ENCODE measurements at places on chromosomes 3 and 15.

DNA sequence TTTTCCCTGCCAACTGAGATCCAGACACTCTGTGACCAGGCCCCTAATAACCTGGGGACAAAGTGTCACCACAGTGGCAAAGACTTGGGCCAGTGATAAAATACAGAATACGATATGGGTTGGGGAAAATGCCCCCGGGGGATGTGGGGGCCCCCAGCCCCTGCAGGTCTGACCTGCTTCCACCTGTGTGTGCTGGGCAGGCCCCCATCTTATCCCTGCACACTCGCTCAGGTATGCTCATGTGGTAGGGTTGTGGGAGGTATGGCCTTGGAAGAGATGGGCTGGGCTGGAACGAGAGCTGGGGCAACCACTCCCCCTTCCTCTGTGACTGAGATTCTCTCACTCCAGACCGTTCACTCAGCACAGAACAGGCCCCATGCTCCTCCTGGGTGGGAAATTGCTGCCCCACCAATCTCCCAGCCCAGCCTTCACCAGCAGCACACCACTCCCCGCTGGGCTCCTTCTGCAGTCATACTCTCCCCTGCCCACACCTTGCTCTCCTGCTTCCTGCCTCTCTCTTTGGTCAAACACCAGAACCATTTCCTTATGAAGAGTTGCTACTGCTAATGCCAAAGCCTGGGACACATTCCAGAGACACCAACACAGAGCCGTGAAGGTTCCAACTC is 9.6 kb upstream of the CPEB1 start:
- DNase-seq: no peak

GRCh38 chr3:155411500-155412223 is 118.2 kb upstream of the STRIT1 start:
- DNase-seq: no peak

- DNase-seq: no peak
Observed at GRCh38 chr15:77354063-77354462, 65.8 kb downstream of the PEAK1 start.

- DNase-seq: no peak
Observed at GRCh38 chr3:148903022-148903442, 37.9 kb downstream of the CPA3 start.

- no peak for DNase-seq
Observed at GRCh38 chr3:114374433-114374990, 80.7 kb downstream of the TIGIT start.

DNA sequence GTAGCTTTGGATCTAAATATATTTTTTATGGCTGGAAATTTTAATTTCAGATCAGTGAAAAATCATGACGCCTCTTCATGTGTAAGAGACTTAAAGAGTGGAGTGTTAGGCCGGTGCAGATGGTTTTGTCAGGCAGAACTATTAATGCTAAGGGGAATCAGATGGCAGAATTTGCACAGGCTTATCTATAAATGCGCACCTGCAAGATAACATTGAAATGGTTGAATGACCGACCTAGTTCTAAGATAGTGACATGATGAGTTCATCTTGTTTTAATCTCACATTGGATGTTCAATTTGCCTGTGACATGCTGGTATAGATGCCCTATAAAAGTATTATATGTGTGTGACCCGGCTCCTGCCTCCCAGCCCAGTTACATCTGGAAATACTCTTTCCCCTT is 340.6 kb downstream of the FEZF2 start:
- no peak for DNase-seq

DNA sequence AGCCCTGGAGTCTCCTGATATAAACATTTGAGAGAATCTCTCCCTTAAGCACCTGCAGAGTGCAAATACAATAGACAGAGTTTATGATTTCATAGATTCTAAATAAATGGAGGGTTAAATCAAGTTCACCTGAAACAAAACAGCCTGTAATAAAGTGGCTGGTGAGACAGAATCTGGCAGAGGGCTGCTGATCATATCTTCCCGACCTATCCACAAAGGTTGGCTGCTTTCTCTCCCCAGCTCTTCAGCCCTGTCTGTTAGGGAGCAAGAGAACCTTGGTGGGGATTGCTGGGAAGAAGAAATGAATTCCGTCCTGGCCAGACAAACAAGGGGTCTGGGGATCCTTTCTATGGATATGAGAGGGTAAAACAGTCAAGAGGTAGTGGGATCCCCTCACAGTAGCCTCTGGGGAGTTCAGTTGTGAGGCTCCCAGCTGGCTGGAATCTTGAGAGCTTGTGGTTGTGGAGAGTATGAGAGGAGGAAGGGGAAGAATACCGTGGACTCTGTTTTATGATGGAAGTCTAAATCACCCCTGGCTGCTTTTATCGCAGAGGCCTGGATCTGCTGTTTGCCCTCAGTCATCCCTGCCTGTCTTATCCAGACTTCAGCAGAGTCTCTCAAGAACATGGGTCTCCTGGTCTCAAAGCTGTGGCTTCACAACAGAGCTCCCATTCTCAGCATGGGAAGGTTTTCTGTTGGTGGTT is 451.3 kb downstream of the NTRK3 start:
- DNase-seq: no peak

DNA sequence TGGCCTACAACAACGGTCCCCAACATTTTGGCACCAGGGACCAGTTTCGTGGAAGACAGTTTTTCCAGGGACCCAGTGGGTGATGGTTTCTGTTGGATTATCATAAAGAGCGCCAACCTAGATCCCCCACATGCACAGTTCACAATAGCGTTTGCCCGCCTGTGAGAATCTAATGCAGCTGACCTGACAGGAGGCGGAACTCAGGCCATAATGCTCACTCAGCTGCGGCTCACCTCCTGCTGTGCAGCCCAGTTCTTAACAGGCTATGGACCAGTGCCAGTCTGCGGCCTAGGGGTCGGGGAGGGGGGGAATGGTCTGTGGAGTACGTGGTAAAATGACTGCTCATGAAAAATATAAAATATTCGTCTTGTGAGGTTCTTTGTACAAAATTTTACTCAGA is 518.5 kb upstream of the CADM2 start:
- no peak for DNase-seq

- DNase-seq: no peak
Observed at GRCh38 chr3:1805331-1805730, 293.3 kb upstream of the CNTN4 start.
